Epithelial cell of esophagus (primary cell): ENCODE measurements at places on chromosomes 11 and 22.
A peak's percentile ranks its signal among the peaks of the same experiment; 100 is the strongest.

- DNase-seq: peak; percentile 34
Observed at GRCh38 chr11:12914400-12914912, 94.7 kb upstream of the RASSF10 start.

DNA sequence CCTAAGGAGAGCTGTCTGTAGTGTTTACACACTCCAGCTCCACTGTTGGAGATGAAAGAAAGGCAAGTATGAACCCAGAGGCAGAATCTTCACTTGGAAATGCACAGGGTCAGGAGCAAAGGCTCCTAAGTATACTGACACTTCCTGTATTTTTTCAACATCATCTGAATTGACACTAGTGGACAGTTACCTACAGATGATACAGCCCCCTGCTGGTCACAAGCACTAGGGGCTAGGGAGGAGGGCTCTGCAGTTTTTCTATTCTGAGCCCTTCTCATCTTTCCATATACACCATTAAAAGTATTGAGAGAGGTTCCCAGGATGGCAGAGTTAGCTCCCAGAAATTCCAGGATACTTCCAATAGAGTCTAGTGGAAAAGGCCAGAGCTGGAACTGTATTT lies 290.3 kb upstream of the API5 start:
- no peak for DNase-seq

- DNase-seq: no peak
Observed at GRCh38 chr22:28999510-28999909, 62.1 kb downstream of the C22orf31 start.

GRCh38 chr22:39745789-39746188 lies 147.8 kb downstream of the ENTHD1 start:
- DNase-seq: no peak

DNA sequence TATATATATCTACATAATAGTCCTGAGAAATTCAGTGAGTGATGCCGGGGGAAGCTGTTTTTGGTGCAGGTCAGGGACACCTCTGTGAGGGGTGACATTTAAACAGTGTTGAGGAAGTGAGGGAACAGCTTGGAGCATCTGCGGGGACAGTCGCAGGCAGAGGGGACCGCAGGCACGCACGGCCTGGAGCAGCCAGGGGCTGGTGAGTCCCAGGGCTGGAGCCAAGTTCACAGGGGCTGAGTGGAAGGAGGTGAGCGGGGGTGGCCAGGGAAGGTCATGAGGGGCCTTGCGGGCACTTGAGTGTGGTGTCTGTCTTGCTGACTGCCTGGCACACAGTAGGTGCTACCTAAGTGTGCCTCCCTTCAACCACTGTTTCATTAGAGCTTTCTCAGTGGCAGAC lies 65.4 kb downstream of the TSPAN18 start:
- DNase-seq: no peak

DNA sequence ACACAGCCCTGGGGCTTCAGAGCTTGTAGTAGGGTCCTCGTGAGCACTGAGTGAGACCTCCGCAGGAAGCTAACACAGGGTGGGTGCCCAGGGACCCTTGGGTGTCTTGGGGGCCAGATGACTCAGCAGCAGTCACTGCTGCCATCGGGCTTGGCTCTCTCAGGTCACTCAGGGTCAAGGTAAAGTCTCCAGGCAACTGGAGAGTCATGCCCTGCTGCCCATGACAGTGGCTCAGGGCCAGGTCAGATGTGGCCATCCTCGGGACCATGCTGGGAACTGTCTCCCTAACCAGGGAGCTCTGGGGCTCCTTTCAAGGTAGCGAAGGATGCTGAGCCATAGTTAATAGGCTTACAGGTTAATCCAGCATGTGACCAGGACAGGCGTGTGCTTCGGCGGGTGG lies 44.4 kb upstream of the SLC22A12 start:
- no peak for DNase-seq

- no peak for DNase-seq
Observed at GRCh38 chr11:133826866-133827265, 18.4 kb downstream of the SPATA19 start.
